Vein endothelial cell (primary cell): ENCODE measurements at places on chromosomes 11 and 22. TPM values are rescaled to one million over a fixed set of nuclear protein-coding genes. Genes with fewer than 3 reads are reported as not detected.

TREH gene
- not detected in 2 replicates for total RNA-seq

IL17REL gene
- under 0.01 and 0.33 TPM in 2 replicates for total RNA-seq

UNC93B1 gene
- 15.8 and 24.5 TPM in 2 replicates for total RNA-seq

SERPIND1 gene
- 0.38 TPM in 1 of 2 replicates, not detected in the other for total RNA-seq

TMEM191B gene
- 0.19 TPM in 1 of 2 replicates, not detected in the other for total RNA-seq

ZNF215 gene
- 2.3 and 4.1 TPM in 2 replicates for total RNA-seq

SLCO2B1 gene
- 0.57 and 0.65 TPM in 2 replicates for total RNA-seq

SNX32 gene
- total RNA-seq: 0.10 and 1.6 TPM in 2 replicates

CPT1A gene
- total RNA-seq: 76.0 and 84.3 TPM in 2 replicates

CCT8L2 gene
- not detected in 2 replicates for total RNA-seq

PRG3 gene
- total RNA-seq: not detected in 2 replicates

FANCF gene
- total RNA-seq: 10.1 and 11.0 TPM in 2 replicates

NXPE1 gene
- total RNA-seq: not detected in 2 replicates

CASP5 gene
- not detected in 2 replicates for total RNA-seq

PHLDB1 gene
- 122 and 153 TPM in 2 replicates for total RNA-seq
